ENCODE measurements at places on chromosomes 5 and 9.
A peak's percentile ranks its signal among the peaks of the same experiment; 100 is the strongest.

GRCh38 chr9:104992659-104993058, 64.7 kb upstream of the ABCA1 start:
- DNase-seq, result no peak

GRCh38 chr9:135601988-135602387, 37.4 kb downstream of the GLT6D1 start:
- no peak for DNase-seq

- no peak for DNase-seq
Observed at GRCh38 chr9:7622481-7622880, 177.1 kb downstream of the DMAC1 start.

- no peak for DNase-seq
Observed at GRCh38 chr9:34211395-34211794, 32.6 kb downstream of the UBAP1 start.

DNA sequence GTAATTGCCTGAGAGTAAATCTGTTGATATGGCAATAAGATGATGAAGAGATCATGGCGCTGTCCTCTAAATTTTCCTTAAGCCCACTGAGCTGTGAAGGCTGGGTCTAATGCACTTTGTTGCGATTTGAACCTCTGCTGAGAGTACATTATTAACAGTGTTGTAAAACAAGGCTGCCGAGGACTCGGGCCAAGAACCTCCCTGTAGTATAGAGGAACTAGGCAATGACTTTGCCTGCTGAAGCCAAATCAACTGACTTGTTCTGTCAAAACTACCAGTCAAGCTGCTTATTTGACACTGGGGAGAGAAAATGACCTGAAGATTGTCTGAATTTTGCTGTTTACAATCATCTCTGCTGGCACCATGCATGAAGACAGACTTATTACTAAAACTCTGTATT, 1154.7 kb downstream of the DTWD2 start:
- no peak for DNase-seq

DNA sequence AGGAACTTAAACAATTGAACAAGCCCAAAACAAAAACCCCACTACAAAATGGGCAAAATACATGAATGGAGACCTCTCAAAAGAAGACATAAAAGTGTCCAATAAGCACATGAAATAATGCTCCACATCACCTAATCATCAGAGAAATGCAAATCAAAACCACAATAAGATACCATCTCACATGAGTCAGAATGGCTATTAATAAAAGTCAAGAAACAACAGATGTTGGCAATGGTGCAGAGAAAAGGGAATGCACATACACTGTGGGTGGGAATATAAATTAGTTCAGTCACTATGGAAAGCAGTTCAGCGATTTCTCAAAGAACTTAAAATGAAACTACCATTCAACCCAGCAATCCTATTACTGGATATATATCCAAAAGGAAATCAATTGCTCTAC, 337.4 kb upstream of the GRIA1 start:
- DNase-seq, result no peak

DNA sequence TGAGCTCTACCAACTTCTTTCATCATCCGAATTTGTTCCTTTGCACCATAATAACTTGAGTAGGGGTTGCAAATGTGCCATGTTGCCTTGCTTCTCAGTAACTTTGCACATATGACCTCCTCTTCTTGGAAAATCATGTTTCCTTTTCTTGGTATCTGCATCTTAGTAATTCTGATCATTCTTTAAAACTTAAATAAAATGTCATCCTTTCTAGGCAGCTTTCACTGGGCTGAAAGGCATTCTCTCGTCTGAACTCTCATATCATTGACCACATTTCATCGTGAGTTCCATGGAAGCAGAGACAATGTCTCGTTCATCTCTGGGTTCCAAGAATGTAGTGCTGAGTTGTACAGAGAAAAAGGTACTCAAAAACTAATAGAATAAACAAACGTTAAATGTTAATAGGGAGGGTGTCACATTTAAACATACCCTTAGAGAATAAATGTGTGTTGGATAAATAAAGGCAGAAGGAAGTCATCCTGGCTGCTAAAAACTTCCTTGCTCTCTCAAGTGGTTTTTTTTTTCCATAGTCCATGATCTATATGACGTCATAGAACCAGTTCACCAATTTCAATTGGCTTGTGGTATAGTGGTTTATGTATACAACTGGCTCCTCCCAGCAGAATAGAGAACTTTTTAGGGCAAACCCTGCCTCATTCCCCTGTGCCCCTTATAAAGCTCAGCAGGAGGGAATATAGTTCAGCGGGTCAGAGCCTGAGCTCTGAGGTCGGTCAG, 218.1 kb upstream of the TRIM32 start:
- DNase-seq, result no peak

GRCh38 chr5:147751156-147751830, 31.2 kb downstream of the JAKMIP2 start:
- DNase-seq, result peak; percentile 36

- no peak for DNase-seq
Observed at GRCh38 chr9:136160381-136160841, 41.7 kb upstream of the TMEM250 start.

DNA sequence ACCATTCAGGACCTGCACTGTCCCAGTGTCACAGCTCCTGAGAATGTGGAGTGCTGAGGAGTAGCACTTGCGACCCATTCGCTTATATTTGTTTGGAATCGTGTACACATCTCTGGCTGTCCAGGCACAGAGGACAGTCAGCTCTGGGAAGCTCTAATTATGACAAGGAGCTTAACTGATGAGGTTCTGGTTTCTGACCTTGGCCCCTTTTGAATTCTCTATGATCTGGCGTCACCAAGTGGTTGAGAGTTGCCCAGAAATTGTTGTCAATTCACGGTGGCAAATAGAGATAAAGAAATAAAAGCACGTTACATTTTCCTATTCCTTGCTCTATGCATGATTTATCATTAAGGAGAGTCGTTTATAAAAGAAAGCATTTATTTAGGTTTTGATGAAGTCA, 34.9 kb upstream of the LECT2 start:
- no peak for DNase-seq

- no peak for DNase-seq
Observed at GRCh38 chr5:5422819-5423515, 490 bp downstream of the ICE1 start.

GRCh38 chr5:63553073-63553472, 409.2 kb downstream of the HTR1A start:
- no peak for DNase-seq

DNA sequence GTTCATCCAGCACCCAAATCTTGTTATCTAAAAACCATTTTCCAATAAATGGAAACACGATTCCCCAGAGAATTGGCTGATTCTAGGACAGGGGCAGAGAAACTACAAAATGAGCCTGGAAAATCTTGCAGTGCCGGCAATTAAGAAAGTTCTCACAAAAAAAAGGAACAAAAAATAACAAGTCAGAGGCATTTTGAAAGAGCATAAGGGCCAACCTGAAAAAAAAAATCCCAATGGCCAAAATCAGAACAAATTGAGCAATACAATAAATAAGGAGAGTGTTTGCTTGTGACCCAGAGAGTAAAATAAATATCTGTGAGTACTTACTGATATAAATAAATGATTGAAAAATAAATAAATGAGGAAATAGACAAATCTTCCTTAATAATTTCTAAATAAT, 55.1 kb upstream of the S1PR3 start:
- DNase-seq, result no peak

- DNase-seq, result no peak
Observed at GRCh38 chr9:98010445-98010844, 27.3 kb downstream of the ANP32B start.

- DNase-seq, result no peak
Observed at GRCh38 chr5:78716206-78716605, 67.6 kb upstream of the LHFPL2 start.

DNA sequence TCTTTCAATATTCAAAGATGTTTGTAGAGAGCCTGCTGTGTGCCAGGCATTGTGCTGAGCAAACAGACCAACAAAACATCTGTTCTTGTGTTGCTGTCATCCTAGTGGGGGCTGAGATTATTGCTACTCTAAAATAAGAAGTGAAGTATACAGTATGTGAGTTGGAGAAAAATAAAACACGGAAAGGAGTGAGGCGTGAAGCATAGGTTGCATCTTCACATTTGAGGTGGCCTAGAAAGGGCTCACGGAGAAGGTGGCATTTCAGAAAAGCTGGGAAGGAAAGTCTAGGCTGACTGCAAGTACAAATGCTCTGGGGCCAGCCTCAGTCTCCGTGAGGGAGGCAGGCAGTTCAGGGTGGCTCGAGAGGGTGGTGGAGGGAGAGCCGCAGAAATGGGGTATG, 80.3 kb downstream of the CSNK1A1 start:
- no peak for DNase-seq

- DNase-seq, result no peak
Observed at GRCh38 chr5:168424594-168425323, 61.5 kb upstream of the RARS1 start.

- no peak for DNase-seq
Observed at GRCh38 chr9:21730899-21731298, 71.5 kb upstream of the MTAP start.

GRCh38 chr9:97695995-97696802, 941 bp downstream of the XPA start:
- DNase-seq, result no peak

DNA sequence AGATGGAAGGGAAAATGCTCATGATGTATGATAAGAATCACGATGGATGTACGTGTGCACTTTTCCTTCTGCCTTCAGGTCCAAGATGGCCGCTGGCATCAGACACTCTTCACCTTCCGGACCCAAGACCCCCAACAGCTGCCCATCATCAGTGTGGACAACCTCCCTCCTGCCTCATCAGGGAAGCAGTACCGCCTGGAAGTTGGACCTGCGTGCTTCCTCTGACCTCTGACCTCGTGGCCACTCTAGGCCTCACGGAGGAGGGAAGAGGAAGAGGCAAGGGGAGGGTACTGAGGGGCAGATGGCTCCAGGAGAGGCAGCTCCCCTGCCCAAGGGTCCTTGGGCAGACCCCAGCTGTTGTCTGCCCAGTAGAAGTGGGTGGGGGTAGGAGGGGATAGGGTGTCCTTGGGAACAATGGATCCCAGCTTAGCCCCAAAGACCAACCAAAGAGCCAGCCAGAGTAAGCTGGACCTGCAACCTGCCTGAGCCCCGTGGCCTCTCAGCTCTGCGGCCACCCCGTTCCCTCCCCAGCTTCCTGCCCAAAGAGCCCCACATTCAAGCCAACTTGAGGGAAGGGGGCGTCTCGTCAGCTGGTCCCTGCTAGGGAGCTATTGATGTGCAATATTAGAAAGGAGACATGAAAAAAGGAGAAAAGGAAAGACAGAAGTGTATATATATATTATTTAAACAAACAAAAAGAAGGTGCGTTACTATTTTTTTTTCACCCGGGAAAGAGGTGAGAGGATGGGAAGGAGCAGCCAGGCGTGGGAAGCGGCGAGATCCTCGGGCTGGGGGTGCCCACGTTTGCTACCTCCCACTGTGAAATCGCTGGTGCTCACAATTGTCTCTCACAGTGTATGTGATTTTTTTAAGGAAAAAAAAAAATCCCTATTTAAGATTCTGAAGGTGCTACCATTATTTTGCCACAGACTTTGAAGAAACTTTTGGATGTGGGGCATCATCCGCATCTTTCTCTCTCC, 12.1 kb upstream of the ORM1 start:
- peak; percentile 6 for DNase-seq

DNA sequence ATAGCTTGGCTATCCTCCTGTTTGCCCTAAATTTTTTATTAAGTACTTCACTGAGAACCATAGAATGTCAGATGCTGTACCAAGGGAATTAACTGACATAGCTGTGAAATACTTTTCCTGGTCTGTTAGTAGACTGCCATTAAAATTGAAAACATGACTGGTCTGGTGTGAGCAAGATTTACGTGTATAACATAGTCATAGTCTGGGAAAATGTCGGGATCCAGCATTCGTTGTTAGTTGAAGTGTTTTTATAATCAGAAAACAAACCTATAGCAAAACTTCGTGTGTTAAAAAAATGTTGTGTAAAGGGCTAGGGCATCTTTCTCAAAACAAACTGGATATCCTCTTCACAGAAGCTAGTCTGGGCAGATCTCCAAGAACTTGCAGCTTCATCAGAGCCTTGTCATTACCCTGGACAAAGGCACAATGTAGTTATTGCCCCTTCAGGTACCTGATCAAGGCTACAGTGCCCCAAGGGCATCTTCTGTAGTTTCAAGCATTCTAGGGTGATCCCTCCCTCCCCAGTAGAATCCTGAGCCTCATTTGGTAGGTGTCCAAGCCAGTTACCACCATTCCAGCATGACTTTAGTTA, 454.2 kb upstream of the SGCD start:
- DNase-seq, result no peak

GRCh38 chr5:51598026-51598425, 214.8 kb downstream of the ISL1 start:
- no peak for DNase-seq

- no peak for DNase-seq
Observed at GRCh38 chr5:66642538-66642937, 46.3 kb downstream of the MAST4 start.

GRCh38 chr9:134224127-134224526, 59.8 kb upstream of the RNU6ATAC start:
- DNase-seq, result no peak

- no peak for DNase-seq
Observed at GRCh38 chr9:35609001-35609819, 4.1 kb downstream of the TESK1 start.

DNA sequence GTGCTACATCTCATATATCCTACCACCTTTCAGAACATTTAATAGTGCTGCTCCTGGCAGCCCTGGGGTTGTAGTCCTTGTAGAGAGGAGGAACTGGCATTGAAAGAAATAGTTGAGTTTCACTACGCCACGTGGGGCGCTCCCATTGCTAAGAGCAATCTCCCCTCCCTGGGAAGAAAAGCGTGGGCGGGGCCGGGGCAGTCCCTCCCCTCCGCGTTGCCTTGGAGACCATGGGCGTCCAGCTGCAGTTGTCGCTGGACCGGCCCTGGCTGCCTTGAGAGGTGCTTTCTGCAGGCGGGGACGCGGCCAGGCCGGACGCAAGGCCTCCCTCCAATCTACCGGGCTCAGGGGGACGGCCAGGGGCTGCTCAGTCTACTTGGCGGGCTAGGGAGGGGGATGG, 368 bp upstream of the CCDC180 start:
- DNase-seq, result peak; percentile 48

DNA sequence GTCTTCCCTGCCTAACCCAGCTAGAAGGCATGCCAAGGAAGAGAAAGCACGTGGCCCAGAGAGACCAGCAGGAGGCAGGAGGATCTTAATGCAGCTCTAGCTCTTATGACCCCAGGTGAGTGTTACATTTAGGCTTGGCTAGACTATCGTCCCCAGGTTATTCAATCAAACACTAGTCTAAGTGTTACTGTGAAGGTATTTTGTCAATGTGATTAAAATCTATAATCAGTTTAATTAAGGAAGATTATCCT, 483.7 kb downstream of the BNC2 start:
- no peak for DNase-seq

All from left colon (tissue), 2 donors.